ENCODE measurements at places on chromosomes 13 and 19.

- DNase-seq, result no peak
Measured at GRCh38 chr13:80584785-80585184, 243.9 kb upstream of the SPRY2 start.

GRCh38 chr13:97549201-97549600, 115.2 kb downstream of the RAP2A start:
- DNase-seq, result no peak

- no peak for DNase-seq
Measured at GRCh38 chr19:17778251-17778967, 16.5 kb upstream of the B3GNT3 start.

- DNase-seq, result no peak
Measured at GRCh38 chr19:10289167-10289835, 451 bp upstream of the ICAM5 start.

GRCh38 chr19:7869453-7869909, 4.7 kb downstream of the PRR36 start:
- no peak for DNase-seq

DNA sequence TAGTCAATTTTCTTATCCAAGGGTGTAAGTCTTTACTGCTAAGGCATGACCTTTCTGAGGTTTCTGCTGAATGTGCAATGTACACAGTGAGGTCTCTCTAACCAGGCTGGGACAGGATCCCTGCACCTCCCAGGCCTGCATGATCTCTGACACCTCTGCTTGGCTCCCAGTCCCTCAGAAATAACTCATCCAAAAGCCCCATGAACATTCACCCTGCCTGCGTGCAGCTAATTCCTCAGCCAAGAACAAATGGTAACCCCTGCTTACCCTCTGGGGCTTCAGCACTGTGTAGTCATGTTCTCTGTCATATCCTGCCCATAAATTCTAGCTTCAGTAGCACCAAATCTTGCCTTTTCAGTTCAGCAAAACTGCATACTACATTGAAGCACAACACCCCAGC, 1146.3 kb upstream of the MIR17HG start:
- no peak for DNase-seq

- DNase-seq, result no peak
Measured at GRCh38 chr19:19526581-19527370, 1.9 kb upstream of the YJEFN3 start.

- DNase-seq, result no peak
Measured at GRCh38 chr13:22451327-22451741, 729.4 kb upstream of the SGCG start.

- DNase-seq, result no peak
Measured at GRCh38 chr19:41350735-41351338, 2.9 kb downstream of the TGFB1 start.

GRCh38 chr19:33375837-33376159, 2.3 kb downstream of the CEBPG start:
- DNase-seq, result no peak

GRCh38 chr13:79810669-79811068, 329.7 kb downstream of the NDFIP2 start:
- no peak for DNase-seq

DNA sequence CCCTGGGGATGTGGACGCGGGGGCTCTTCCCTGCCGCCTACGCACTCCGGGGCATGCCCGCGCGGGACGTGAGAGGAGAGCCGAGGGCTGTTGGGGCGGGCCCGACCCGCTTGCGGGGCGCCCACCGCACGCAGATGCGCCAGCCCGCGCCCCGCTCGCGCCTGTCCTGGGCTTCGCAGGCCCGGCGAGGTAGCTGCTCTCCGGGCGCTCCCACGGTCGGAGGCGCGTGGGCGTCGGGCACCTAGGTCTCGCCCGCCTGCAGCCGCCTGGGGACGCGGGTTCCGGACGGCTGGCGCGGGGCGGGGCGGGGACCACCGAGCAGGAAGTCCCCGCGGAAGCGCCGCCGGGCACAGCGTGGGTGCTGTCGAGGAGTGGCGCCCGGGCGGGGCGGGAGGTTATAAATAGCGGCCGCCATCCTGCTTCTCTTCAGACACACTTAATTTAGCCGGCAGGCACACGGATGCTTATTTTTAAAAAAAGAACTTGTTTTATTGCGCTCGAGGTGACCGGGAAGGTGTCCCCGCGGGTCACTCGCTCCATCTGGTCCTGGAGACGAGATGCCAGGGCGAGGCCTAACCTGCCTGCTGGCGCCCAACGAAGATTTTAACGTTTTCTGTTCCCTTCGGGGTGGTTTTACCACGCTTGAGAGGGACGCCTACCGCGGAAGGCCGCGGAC, 561 bp upstream of the GJA3 start:
- DNase-seq, result no peak

- DNase-seq, result no peak
Measured at GRCh38 chr13:46527237-46527636, 25.7 kb upstream of the LRCH1 start.

- DNase-seq, result no peak
Measured at GRCh38 chr19:54481326-54481930, 8.3 kb upstream of the CDC42EP5 start.

Data from Panc1 (cell line).